Lung (tissue), 17 donors: ENCODE measurements at places on chromosomes 7 and 10. TPM values are rescaled to one million over a fixed set of nuclear protein-coding genes. Genes with fewer than 3 reads are reported as not detected.

The DENND2A gene
- total RNA-seq, result 12.8 TPM

The AGAP9 gene
- 8.7 TPM for total RNA-seq

The FAM25G gene
- total RNA-seq, result not detected

The GBX1 gene
- not detected for total RNA-seq

DNA sequence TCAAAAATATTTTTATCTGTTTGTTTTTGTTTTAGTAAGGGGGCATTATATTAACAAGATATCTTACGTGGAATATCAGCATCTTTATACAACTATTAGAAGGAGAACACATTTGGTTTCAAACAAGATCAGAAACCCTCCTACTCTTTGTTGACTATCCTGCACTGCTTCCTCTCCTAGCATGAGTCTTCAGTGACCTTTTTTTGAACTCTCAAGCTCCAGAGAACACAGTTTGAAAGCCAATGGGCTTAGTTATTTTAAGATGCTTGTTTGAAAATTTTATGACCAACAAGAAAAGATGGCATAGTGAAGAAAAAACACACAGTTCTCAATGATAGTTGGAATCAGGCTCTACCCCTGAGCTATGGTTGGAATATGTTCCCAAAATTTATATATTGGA lies 37.2 kb upstream of the RTKN2 start:
- H3K27ac ChIP-seq, result no peak overlapping the region
- no peaks in the 10 kb centered on the region for H3K36me3 ChIP-seq
- H3K4me1 ChIP-seq, result no peaks in the 10 kb centered on the region
- no peak overlapping the region for H3K4me3 ChIP-seq
- no peaks in the 10 kb centered on the region for H3K27me3 ChIP-seq

- H3K27me3 ChIP-seq, result no peaks in the 10 kb centered on the region
- DNase-seq, result no peak
- no peaks in the 10 kb centered on the region for H3K4me1 ChIP-seq
- H3K36me3 ChIP-seq, result no peaks in the 10 kb centered on the region
- no peak overlapping the region for H3K4me3 ChIP-seq
These were observed 14.7 kb upstream of the TPST1 start for GRCh38 chr7:66190504-66190857.

GRCh38 chr10:5106553-5106952 lies 12.3 kb downstream of the AKR1C3 start:
- H3K4me1 ChIP-seq, result no peaks in the 10 kb centered on the region
- no peak for DNase-seq
- H3K36me3 ChIP-seq, result no peaks in the 10 kb centered on the region
- H3K27ac ChIP-seq, result no peak overlapping the region

- H3K4me1 ChIP-seq, result no peaks in the 10 kb centered on the region
- peak overlapping the region; percentile 94 for H3K27ac ChIP-seq
- peak overlapping the region; percentile 96 for H3K4me3 ChIP-seq
- H3K27me3 ChIP-seq, result no peaks in the 10 kb centered on the region
- DNase-seq, result no peak
These were observed 816 bp downstream of the TECPR1 start for GRCh38 chr7:98251231-98251600.

GRCh38 chr10:75396631-75397495 lies 4.7 kb downstream of the ZNF503 start:
- peak overlapping the region; percentile 60 for H3K4me3 ChIP-seq
- peak overlapping the region; percentile 93 for H3K27ac ChIP-seq
- DNase-seq, result peak; percentile 63
- peaks cover 52% of the 10 kb centered on the region for H3K36me3 ChIP-seq

DNA sequence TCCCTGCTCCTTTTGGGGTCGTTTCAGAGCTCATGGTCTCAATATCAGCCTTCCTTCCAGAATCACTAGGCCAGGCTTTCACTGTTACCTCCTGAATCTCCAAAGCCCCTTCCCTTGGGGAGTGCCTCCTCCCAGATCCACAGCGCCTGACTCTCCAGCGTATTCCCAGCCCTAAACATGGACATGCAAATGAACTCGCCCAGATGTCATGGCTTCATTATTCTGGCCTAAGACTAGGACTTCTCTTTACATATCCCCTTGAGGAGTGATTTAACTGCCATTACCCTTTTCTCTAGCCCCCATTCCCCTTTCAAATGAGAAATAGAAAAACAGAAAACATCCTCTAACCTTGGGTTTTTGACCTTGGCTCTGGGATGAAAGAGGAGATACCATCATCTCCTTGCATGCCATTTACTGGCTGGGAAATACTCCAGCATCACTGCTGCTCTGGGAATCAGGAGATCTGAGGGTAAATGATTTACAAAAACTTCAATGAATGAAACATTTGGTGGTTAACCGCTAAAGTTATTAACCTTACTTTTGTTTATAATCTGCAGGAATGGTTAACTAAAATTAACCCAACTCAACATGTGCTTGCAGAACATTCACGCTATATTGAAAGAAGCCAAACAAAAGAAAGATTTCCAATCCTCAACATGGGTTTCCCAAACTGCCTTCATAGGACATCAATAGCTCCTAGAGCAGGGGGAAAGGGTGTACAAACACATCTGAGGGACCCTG lies 37.0 kb downstream of the FAM171A1 start:
- H3K27ac ChIP-seq, result no peak overlapping the region
- H3K27me3 ChIP-seq, result no peaks in the 10 kb centered on the region
- H3K4me1 ChIP-seq, result peaks cover 1% of the 10 kb centered on the region
- peak; percentile 71 for DNase-seq
- H3K36me3 ChIP-seq, result no peaks in the 10 kb centered on the region
